ENCODE measurements at places on chromosomes 6 and 20.
A peak's percentile ranks its signal among the peaks of the same experiment; 100 is the strongest.

DNA sequence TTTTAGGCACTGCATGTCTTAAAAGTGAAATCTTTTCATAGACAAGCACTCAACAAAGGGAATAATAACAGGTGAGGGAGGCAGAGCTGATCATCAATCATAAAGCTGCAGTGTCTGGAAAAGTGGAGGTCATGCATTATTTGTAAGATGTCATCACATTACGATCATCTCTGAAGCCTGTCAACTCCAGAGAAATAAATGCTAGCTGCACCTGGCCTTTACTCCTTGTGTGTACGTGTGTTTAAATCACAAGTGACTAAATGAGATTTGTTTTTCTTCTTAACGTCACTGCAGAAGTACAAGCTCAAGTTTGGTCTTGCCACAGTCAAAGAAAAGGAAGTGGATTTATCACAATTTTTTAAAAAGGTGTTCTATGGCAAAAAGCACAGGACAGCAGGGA, 275.5 kb upstream of the SGK1 start:
- DNase-seq = peak; percentile 42

DNA sequence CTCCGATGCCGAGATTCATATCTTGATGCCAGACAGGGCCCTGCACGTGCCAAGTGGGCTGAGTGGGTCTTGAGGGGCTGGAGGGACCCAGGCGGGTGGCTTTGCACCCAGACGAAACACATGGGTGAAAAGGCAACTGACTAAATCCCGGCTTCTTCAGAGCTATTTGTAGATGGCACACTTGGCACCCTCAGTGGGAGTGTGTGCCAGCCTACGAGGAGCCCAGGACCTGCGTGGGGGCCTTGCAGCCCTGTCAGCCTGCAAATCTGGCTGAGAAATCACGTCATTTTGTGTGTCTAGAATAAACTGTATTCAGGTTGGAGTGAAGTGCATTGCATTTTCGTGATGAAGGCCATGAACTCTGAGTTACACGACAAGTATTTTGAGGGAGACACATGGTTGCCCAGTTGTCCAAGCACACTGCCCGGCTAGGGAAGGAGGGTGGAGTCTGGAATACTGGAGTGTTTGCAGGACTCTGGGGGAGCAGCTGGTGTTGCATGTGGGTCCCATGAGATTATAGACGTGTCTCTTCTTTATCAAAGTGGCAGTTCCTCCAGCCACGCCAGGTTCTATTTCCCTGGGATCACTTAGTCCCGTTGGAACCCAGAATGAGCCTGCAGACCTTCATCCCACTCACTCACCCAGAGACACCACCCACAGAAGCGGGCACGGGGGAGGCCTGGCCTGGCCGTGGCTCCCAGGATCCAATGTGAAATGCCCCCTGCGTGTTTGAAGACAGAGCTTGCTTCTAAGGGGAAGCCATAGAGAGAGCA, 60.2 kb downstream of the DLL1 start:
- DNase-seq = no peak

GRCh38 chr6:123716506-123716905, 79.8 kb upstream of the TRDN start:
- DNase-seq = no peak

GRCh38 chr20:5069141-5069806, 50.5 kb downstream of the PCNA start:
- no peak for DNase-seq

DNA sequence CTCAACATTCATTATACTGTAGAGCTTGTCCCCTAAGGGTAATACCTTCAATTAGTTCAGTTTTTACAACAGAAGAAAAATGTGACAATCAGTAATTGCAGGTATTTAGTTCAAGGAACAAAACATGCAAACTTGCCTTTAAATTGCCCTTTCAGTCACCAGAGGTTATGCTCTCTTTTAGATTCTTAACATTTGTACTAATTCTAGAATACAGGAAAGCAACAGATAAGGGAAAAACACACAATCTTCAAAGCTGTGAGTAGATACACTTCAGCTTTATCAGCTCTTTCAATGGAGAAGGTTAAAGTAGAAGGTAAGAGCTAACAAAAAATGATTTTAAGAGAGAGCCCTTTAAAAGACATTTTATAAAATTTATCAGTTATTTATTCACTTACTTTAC, 173.1 kb downstream of the HS3ST5 start:
- no peak for DNase-seq

DNA sequence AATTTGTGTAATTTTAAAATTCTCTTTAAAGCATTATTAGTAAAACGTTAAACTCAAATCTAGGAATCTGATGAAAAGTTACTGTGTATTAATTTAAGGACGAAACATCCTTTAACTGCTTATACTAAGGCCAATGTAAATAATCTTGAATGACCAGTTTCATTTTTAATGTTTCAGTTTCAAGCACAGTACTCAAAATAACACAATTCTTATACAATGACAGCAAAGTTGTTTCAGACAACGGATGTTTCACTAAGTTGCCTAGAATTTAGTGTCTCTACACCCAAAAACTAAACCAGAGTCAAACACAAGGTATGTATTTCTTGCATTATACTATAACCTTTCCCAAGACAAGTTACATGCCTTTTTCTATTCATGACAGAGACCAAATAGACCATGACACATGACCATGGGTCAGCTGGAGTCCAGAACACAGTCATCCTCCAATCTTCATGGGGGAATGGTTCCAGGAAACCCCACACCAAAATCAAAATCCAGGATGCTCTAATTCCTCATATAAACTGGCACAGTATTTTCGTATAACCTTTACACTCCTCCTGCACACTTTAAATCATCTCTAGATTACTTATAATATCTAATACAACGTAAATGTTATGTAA, 7.7 kb downstream of the PHIP start:
- no peak for DNase-seq

DNA sequence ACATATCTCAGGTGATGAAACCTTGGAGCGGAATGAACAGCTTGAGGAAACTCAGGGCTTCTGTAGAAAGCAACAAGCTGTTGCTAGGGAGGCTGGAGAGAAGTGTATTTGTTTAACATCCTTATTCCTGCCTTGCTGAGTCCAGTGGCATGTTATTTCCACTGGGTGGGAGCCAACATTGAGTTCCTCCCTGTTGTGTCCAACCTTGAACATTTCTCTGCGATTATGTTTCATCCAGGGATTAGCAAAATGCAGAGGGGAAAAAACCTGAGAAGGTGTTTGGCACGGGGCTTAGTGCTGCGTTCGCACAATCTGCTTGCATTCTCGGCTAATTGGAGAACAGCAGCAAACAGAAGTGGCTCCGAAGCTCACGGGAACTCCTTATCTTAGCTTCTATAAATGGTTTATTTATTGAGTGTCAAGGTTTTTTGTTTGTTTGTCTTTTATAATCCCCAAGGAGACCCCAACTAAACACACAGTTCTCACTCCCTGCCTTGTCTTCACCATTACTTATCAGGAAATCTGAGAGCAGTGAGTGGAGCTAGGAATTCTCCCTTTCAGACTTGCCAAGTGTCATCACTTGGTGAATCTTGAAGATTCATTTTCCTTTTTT, 412.8 kb downstream of the CDC5L start:
- DNase-seq = no peak

GRCh38 chr20:38937000-38937399, 10.8 kb downstream of the FAM83D start:
- DNase-seq = no peak

GRCh38 chr6:35505999-35506412, 6.7 kb downstream of the TULP1 start:
- no peak for DNase-seq

DNA sequence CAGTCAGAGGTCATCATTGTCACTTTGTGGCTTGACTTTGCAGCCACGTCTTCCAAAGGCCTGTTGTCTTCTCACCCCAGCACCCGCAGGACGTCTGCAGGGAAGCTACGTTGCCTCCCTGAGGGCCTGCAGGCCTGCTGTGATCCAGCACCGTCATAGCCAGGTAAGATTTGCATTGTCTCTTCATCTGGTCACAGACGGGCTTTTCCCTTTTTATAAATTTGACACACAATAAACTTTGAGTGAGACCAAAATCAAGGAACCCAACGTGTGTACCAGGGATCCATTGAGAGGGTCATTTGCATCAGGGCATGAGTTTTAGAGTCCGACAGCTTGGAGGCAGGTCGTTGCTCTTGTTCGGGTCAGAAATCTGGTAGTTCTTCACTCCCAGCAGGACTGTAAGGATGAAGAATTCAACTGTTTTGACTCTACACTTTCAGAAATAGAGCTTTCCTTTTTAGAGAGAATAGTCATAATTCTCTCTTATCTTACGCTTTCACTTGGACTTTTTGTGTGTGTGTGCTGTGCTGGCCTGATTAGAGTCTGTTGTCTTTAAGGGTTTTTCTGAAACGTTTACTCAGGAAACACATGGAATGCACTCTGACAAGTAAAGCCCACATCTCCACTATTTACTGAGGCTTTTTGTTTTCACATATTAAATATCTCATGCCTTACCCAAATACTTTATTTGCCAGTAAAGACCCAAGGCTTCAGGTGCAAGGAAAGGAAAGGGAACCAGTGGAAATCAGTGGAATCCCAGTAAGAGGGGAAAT, 177.2 kb upstream of the TAB2 start:
- DNase-seq = no peak

DNA sequence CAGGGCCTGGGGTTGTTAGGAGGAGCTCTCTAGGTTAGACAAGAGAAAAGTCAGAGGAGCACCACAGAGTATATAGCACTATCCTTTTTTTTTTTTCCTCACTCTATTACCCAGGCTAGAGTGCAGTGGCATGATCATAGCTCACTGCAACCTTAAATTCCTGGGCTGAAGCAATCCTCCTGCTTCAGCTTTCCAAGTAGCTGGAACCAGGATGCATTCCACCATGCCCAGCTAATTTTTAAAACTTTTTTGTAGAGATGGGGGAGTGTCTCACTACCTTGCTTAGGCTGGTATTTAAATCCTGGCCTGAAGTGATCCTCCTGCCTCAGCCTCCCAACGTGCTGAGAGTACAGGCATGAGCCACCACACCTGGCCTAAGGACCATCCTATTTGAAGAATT, 19.3 kb upstream of the AKIRIN2 start:
- DNase-seq = no peak

GRCh38 chr6:132085731-132086130, 134.6 kb upstream of the CCN2 start:
- DNase-seq = no peak

- no peak for DNase-seq
Observed at GRCh38 chr6:167742719-167743303, 83.9 kb upstream of the AFDN start.

- no peak for DNase-seq
Observed at GRCh38 chr6:76772951-76773350, 690.3 kb downstream of the HTR1B start.

DNA sequence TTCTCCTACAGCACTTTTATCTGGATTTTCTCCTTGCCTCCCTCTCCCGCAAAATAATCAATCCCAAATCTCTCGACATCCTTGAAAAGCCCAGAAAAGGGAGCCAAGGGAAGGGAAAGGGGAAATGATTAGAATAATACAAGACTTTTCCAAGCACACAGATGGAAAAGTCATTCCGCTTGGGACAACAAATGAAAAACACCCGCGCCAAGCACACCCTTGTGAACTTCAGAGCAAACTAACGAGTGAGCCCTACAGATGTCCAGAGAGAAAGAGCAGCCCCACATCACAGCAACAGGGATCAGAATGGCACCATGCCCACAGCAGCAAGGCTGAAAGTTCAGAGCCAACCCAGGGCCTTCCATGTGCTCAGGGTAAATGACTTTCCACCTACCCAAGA, 49.6 kb downstream of the NINL start:
- DNase-seq = no peak

DNA sequence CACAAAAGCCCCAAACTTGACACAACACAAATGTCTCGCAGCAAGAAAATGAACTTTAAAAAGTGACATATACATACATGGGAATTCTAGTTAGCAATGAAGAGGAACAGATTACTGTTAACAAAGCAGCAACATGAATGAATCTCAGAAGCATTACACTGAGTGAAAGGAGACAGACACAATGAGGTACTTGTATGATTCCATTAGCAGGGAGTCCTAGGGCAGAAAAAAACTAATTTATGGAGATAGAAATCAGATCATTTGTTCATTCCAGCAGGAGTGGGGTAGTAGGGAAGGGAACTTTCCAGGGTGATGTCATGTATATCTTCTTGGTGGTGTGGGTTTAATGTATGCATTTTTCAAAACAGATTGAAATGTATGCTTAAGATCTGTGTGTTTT, 524.4 kb downstream of the KIF16B start:
- no peak for DNase-seq

Measured in NCI-H187 treated with DMSO at 0.1 percent for 48 hours (cell line).